ENCODE measurements at places on chromosomes 11 and 22.

DNA sequence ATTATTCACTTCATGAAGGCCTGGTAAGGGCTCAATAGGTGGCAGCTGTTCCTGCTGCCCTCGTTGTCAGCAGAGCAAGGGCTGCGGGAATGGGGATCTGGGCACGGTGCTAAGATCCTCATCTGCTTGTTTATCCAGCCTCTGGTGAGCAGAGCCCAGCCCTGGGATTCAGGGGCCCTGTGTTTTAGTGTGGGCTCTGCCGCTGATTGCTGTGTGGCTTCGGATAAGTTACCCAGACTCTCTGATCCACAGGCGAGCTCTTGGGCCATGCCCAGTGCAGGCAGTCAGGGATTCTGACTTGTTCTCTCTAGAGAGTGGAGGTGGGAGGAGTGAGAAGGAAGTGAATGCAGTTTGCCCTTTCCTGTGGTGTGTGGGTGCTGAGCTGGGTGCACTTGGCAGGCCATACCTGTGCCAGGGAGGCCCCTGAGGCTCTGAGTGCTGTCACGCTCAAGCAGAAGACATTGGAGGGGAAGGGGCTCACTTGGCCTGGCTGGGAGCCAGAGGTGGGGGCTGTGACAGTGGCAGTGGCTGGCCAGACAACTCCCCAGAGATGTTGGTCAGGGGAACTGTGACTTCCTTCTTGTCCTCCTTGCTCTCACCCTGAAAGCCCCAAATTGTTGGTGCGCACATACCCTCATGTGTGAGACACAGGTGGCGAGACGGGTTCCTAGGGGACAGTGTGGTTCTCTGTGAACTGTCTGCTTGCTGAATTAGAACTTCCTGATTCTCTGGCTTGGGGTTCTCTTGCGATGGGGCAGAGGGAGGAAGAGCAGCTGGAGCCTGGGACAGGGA is 43.7 kb downstream of the CD82 start:
- no peak for DNase-seq

- DNase-seq: no peak
Observed at GRCh38 chr11:93574638-93575220, 31.5 kb upstream of the SMCO4 start.

GRCh38 chr11:96384156-96384555 is 5.6 kb downstream of the CCDC82 start:
- no peak for DNase-seq

DNA sequence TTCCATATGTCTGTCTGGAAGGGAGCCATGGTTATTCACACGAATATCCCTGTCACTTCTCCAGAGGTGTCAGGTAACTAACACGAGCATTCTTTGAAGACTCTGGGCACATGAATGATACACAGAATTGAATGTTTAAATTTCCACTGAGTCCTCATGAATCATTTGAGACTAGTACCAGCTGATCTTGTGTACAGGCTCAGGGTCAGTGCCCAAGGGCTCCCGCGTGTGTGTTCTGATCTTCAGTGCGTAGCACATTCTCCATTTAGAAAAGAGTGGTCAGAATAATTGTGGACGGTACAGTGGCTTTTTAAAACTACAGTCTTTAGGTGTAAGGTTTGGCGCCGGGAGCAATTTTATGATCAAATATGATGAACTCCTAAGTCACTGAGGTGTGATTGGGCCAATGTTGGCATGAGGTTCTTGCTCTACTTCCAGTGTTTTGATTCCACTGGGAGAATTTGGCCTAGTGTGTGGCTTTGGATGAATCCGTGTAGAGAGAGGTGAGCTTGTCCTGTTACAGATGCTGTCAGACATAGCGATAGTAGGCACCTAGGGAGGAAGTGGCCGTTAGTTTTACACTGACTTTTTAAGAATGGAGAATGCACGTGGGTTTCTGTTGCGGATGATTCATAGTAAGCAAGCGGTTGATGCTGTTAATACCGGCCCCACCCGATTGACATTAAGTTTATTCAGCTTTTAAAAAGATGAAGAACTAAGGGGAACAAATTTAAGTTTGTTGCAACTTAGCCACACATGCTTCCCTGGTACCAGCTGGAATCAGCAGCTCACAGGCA is 22.2 kb downstream of the NUP50 start:
- DNase-seq: no peak

DNA sequence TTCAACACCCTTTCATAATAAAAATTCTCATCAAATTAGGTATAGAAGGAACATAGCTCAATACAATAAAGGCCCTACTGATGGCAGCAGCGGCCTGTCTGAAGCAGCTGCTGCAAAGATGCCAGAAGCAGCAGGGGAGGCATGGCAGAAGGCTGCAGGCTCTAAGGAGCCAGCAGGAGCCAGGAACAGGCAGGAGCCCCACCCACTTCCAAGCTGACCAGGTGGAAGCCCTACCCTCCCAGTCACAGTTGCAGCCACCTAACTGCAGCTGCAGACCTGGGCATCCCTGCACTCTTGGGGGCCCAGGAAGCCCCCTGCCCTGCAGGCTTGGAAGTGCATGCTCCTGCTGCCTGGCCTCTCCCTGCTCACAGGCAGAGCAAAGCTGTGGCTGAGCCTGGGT is 18.2 kb upstream of the OR6A2 start:
- no peak for DNase-seq

DNA sequence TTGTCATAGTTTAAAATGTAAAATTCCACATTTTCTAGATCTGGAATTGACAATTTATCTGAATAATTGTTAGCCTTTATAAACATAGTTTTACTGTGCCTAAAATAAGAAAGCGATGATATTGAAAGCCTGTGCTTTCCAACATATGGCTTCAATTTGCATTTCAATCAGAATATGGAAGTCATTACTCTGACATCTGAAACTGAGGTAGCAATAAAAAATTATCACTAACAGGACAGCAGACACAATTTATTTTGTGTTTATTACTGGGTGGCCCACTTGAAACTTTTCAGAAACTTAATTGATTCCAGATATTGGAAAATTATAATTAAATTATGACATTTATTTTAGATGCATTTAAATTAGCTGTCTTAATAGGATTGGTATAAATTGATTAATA is 78.5 kb downstream of the TMEM135 start:
- DNase-seq: no peak

DNA sequence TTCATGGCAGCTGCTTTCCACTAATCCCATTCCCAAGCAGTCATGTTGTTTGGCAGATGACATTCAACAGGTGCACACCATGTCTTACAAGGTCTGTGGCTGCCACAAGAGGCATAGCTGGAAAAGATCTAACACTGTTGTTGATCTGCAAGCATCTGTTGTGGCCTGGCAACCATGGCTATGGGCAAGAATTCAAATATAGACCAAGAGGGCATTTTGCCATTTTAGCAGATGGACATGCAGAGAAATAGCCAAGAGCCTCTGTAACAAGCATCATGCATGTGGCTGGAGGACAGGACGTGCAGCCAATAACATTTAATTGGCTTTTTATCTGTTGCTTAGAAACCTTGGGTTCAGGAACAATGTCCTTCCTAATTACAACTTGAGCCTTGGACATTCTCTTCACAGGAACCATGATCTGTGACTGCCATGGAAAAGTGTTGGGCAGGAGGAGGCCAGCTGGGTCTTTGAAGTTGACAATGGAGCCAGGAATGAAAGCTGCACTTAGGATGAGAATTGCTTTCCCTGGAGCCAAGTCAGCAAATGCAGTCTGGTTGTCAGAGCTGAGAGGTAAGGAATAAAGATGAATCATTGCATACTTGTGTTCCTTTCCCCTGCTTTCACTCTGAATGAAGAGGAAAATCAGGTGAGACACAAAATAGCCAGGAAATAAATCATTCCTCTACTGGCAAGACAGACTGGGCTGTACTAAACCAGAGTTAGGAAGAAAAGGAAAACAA is 113.6 kb upstream of the ANO5 start:
- DNase-seq: no peak

DNA sequence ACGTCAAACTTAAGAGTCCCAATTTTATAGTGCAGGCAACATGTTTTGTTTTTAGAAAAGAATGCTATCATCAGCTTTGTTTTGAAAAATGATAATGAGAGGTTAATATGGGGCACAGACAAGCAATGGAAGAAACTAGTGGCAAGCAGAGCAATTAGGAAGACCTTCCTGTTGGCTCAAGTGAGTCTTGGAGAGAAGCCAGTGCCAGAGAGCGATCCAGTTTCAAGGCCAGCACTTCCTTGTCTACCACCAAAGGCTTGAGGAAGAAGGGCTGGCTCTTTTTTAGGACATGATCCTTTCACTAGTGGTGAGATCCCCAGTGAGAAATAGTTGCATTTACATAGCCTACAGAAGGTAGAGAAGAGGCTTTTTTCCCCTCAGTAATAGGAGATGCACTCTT is 1340.7 kb downstream of the LRRC4C start:
- DNase-seq: no peak

- DNase-seq: no peak
Observed at GRCh38 chr11:84345597-84345996, 1059.4 kb upstream of the CCDC90B start.

GRCh38 chr11:17764446-17765218 is 30.1 kb downstream of the KCNC1 start:
- DNase-seq: no peak

GRCh38 chr22:19178657-19179496 is at the start of gene SLC25A1:
Gene SLC25A1 (minus strand): TSS chr22:19178736. CDS start chr22:19178673, 63 bp downstream.
- peak; percentile 62 for DNase-seq

- no peak for DNase-seq
Observed at GRCh38 chr22:42897960-42898359, 40.9 kb upstream of the ARFGAP3 start.

DNA sequence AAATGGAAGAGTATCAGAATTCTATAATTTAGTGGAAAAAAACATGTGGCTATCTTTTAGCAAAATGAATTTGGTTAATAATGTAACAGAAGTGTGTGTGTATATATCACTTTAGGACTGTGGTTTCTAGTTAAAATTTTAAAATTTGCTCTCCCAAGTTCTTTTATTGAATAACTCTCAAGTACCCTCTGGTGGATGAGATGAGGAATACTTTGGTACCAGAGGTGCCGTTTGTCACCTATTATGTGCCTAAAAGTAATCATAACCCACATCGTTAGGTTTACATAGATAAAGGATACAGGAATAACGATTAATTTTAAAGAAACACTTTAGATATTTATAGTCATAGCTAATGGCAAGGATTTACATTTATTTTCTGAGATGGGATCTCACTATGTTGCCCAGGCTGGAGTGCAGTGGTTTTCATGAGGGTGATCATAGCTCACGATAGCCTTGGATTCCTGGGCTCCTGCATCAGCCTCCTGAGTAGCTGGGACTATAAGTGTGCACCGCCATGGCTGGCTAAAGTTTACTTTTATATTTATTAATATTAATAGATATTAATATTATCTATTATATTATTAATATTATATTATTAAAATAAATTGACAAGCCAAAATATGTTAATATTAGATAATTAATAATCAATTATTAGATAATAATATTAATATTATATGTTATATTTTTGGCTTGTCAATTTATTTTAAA is 66.7 kb upstream of the CAPRIN1 start:
- DNase-seq: no peak

DNA sequence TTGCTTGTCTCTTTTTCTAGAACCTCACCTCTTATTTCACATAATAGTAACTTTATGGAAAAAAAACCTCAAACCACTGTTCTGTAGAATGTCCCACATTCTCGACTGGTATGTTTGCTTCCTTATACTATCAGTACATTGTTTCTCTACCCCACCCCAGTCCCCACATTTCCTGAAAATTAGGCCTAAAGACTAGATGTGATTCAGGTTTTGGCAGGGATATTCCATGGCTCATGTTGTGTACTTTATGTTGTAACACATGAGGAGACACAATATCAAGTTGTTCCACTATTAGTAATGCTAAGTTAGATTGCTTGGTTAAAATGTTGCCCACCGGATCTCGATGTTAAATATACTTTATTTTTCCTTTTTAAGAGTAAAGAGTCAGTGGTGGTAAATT is 34.7 kb downstream of the DDIAS start:
- no peak for DNase-seq

DNA sequence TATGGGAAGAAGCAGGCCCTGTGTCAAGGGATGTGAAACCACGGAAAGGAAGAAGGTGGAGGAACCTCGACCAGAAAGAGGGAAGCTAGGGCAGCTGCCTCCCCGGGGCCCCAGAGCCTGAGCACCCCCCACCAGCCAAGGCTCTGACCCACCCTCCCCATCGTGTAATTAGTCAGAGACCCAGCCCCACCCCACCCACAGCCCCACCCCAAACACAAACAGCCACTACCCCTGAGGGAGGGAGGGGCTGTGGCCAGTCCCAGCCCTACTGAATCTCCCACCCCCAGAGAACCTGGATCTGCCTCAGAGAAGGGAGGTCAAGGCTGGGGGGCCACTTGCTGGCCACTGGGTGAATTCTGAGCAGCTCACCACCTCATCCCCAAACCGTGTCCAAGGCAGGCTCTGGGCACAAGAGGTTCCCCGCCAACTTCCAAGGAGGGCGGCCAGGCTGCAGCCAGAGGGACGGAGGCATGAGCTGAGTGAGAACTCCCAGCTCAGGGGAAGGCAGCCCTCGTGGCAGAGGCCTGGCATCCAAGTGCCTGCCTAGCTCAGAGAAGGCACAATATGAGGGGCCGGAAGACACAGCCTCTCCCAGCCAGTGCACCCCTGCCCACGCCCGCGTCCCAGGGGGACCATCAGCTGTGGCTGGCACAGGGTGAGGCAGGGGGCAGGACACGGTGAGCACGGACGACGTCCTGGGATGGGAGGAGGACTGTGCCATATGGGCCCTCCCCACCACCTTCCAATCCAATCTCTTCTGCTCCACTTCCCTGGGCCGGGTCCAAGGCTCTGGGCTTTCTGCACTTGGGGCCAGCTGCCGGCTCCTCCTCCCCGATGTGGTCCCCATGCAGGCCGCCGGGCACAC is 2.7 kb downstream of the PLXNB2 start:
- no peak for DNase-seq

GRCh38 chr11:60700689-60701468 is 1.5 kb downstream of the MS4A8 start:
- no peak for DNase-seq

DNA sequence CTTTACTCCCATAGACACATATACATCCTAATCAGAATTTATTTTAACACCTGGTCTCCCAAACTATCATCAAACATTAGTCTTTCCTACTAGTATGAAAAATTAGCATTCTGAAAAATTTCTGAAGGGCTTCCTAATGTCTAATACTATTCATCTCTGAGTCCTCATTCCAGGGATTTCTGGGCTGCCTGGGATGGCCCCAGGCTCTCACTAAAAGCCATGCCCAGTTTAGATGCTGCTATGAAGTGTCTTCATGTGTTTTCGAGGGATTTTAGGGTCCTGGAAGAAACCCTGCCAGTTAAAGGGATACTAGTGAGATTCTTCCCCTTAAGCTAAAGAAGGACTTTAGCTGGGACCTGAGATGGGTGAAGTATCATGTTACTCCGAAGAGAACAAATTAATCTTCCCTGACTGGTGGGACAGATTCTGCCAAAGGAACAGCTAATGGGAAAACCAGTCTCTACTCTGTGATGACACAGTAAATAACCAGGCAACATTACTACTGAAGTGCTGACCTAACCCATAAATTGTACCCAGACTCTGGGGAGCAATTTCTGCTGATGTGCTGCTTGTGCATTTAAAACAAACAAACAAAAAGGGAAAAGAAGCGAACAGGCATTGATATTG is 342.6 kb downstream of the SOX6 start:
- DNase-seq: no peak

DNA sequence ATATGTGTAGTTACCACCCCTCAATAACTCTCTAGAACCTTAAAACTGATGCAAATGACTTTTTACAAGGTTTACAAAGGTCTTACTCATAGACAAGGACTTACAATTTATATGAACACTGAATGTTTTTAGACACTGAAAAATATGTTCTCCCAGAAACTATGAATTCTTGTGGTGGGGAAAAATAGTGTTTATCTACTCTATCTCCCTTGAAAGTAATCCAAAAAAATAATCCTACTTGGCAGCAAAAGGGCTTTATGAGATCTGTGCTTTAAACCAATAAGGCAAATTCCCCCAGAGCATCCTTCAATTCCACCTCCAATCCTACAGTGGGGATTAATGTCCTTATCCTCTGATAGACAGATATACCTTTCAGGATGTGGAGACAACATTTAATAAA is 1984.1 kb upstream of the RAG2 start:
- DNase-seq: no peak
